ENCODE measurements at places on chromosomes 1 and 21. TPM values are rescaled to one million over a fixed set of nuclear protein-coding genes. Genes with fewer than 3 reads are reported as not detected.

The CASZ1 gene
- total RNA-seq = 1.8 TPM

The RWDD3 gene
- 10.8 TPM for total RNA-seq

The MSTO1 gene
- 43.6 TPM for total RNA-seq

The LGALS8 gene
- 32.1 TPM for total RNA-seq

The AKR7A2 gene
- total RNA-seq = 54.3 TPM

The SPATA21 gene
- total RNA-seq = 0.05 TPM

The TMEM200B gene
- 0.13 TPM for total RNA-seq

The RNU1-4 gene
- not detected for total RNA-seq

The TRIM58 gene
- not detected for total RNA-seq

The ODF2L gene
- total RNA-seq = 10.2 TPM

The NHLH1 gene
- 0.48 TPM for total RNA-seq

The CYP4A22 gene
- not detected for total RNA-seq

The KCNE2 gene
- total RNA-seq = not detected

The BEND5 gene
- total RNA-seq = not detected

The PIGM gene
- total RNA-seq = 4.1 TPM

The ATP1A2 gene
- total RNA-seq = 0.08 TPM

The FAM131C gene
- total RNA-seq = 18.6 TPM

The LRRN2 gene
- 20.0 TPM for total RNA-seq

All from A549 treated with CORT108297 at 1 μM for 4 hours (cell line).